ENCODE measurements at places on chromosomes 3 and 15. TPM values are rescaled to one million over a fixed set of nuclear protein-coding genes. Genes with fewer than 3 reads are reported as not detected.

Gene COL8A1
- 88.7 TPM for total RNA-seq

GRCh38 chr3:147989344-147989743 lies 580.2 kb downstream of the ZIC1 start:
- no peaks in the 10 kb centered on the region for H3K27me3 ChIP-seq
- peaks cover 5% of the 10 kb centered on the region for H3K4me1 ChIP-seq
- H3K27ac ChIP-seq = no peak overlapping the region
- DNase-seq = no peak

Gene ATP13A5
- not detected for total RNA-seq

GRCh38 chr15:80942746-80943565 lies 46.7 kb downstream of the MESD start:
- H3K4me3 ChIP-seq = no peak overlapping the region
- peaks cover 22% of the 10 kb centered on the region for H3K36me3 ChIP-seq
- H3K27me3 ChIP-seq = peaks cover 7% of the 10 kb centered on the region
- no peak for DNase-seq
- H3K4me1 ChIP-seq = no peaks in the 10 kb centered on the region

Gene TMC3
- not detected for total RNA-seq

DNA sequence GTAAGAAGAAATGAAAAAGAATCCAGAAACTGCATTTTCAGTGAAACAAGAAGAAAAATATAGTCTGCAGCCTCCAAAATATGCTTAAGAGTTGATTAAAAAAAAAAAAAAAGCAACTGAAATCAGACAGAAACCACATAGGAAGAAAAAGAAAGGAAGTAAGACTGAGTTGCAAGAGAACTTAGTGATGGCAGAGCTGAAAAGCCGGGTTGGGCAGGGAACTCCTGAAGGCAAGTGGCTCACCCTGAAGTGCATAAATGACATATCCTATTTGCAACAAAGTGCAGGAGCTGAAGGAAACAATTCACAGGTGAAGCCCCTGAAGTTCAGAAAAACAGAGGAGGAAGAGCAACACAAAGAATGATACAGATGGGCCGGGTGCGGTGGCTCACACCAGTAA lies 108.8 kb upstream of the SLC25A36 start:
- no peak overlapping the region for H3K4me3 ChIP-seq
- peaks cover 2% of the 10 kb centered on the region for H3K27me3 ChIP-seq
- H3K36me3 ChIP-seq = no peaks in the 10 kb centered on the region

Gene GALNT15
- total RNA-seq = 5.5 TPM

DNA sequence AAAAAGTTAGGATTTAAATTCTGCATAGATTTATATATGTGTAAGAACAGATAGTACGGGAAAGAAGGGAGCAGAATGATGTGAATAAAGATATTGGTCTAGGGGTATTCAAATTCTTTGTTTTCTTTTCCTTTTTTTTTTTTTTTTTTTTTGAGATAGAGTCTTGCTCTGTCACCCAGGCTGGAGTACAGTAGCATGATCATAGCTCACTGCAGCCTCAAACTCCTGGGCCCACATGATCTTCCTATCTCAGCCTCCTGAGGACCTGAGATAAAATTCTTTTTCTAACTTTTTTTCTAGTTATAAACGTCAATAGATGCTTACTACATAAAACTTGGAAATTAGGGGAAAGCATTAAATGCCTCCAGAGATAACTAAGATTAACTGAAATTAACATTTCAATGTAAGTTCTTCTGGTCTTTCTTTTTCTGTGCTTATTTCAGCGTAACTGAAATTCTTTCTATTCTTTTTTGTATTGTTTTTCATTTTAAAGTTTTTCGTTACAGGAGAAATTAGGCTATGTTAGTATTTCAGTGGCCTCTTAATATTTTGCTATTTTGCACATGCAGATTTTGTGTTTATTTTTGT lies 29.2 kb downstream of the UBE2Q2 start:
- H3K27ac ChIP-seq = no peak overlapping the region
- H3K27me3 ChIP-seq = no peaks in the 10 kb centered on the region
- no peak overlapping the region for H3K4me3 ChIP-seq
- no peak for DNase-seq

GRCh38 chr3:13705702-13706280 lies 156.9 kb downstream of the FBLN2 start:
- no peak overlapping the region for H3K27ac ChIP-seq
- H3K4me3 ChIP-seq = no peak overlapping the region
- no peaks in the 10 kb centered on the region for H3K4me1 ChIP-seq
- peaks cover 8% of the 10 kb centered on the region for H3K27me3 ChIP-seq
- no peaks in the 10 kb centered on the region for H3K36me3 ChIP-seq

GRCh38 chr3:3151513-3151912 lies 24.8 kb downstream of the TRNT1 start:
- no peak for DNase-seq
- H3K27ac ChIP-seq = no peak overlapping the region
- H3K4me3 ChIP-seq = no peak overlapping the region
- H3K36me3 ChIP-seq = peaks cover 32% of the 10 kb centered on the region

Gene SNTN
- not detected for total RNA-seq

DNA sequence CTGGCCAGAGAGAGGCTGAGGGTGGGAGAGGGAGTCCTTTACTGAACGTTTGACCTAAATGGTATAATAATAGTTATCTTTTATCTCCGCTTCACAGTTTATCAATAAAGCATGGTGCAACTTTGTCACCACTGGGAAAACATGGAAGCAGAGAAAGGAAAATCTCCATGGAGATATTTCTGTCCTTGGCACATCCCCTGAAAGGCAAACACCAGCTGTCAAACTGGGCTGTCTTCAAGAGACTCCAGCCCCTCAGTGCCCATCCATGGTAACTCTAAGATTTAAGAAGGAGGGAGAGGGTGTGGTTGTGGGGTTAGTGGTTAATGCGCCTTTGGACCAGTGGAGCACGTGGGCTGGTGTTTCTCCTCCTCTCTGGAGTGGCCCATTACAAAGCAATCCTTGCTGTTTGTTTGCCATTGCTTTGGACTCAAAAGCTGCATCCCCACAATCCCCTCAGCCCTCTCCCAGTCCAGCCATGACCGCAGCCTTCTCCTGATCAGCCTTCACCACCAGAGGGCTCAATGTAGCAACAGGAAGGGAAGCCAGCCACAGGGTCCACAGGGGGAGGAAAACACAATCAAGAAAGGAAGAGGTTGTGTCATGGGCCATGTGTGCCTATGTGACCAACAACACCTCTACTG lies 38.2 kb upstream of the FAM174B start:
- no peak for DNase-seq
- peaks cover 11% of the 10 kb centered on the region for H3K36me3 ChIP-seq
- H3K27me3 ChIP-seq = peaks cover 3% of the 10 kb centered on the region

Gene GOLGA8S
- total RNA-seq = 0.06 TPM

DNA sequence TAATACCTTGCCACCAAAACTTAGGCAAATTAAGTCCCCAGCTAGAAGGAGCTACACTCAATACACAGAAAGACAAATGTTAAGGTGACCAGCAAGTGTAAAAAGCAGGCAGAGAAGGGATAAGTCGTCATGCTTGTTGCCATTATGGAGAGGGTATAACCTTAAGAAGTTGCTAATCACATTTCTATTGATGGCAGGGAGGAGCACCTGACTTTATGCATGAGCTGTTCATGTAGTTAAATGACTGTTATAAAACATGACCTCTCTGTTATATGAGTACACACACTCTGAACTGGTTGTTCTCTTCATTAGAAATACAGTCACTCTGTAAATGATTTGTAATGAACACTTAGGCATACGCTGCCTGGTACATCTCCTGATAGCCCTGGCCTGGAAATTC lies 6.6 kb upstream of the CCNL1 start:
- peaks cover 5% of the 10 kb centered on the region for H3K27me3 ChIP-seq
- no peak overlapping the region for H3K27ac ChIP-seq
- peaks cover 15% of the 10 kb centered on the region for H3K4me1 ChIP-seq

Gene TM4SF4
- 0.11 TPM for total RNA-seq

DNA sequence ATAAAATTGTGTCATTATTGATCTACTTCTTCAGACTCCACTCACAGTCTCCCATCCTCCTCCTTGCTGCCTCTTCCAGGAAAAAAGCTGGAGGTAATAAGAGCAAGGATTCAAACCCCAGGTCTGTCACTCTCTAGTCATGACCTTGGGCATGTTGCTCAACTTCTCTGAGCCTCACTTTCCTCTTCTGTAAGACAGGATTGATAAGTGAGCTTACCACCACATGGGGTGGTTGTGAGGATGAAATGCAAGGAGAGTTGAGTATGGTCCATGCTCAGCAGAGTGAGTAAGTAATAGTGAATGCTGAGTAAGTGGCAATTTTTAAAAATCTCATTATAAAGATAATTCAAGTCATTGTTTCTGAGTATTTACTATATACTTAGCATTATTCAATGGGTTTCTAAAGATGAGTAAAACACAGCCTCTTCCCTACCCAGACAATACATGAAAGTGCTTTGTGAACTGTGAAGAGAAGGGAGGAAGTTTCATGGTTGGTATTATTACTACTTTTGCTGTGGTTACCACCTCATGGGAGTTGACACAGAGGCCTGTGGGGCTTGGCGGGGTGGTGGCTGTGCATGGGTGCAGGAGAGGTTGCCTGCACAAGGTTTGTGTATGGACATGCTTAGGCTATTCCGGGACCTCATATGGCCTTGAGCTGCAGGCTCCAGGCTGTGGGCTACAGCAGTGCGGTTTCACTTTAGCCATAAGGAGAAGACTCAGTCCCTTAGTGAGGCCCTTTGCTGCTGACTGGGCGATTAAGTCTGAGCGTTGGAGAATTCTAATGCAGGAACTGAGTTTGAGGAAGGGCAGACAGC lies 30.0 kb downstream of the SLC6A11 start:
- DNase-seq = no peak
- H3K4me3 ChIP-seq = no peak overlapping the region
- H3K36me3 ChIP-seq = no peaks in the 10 kb centered on the region
- no peaks in the 10 kb centered on the region for H3K4me1 ChIP-seq
- H3K27ac ChIP-seq = no peak overlapping the region

Gene GP5
- total RNA-seq = not detected

Gene DPPA2
- not detected for total RNA-seq

- peak; percentile 10 for DNase-seq
- H3K4me3 ChIP-seq = no peak overlapping the region
- H3K36me3 ChIP-seq = no peaks in the 10 kb centered on the region
- no peak overlapping the region for H3K27ac ChIP-seq
- H3K4me1 ChIP-seq = peaks cover 8% of the 10 kb centered on the region
Observed at GRCh38 chr15:82768414-82769054, 37.3 kb downstream of the FSD2 start.

DNA sequence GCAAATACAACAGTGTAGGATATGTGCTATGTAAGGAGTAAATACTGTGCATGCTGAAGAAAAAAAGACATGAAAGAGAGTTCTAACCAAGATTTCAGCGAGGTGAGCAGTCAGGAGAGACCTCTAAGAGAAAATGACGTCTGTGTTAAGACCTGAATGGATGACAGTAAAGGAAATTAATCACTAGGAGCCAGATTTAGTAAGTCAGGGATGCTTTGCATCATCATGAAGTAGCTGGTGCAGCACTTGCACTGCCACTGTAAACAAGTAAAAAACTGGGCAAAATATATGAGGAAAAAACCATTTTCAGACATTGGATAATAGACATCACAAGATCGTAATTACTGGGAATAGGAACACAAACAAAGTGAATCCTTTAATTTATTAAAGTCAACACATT lies 32.6 kb downstream of the RTP4 start:
- no peaks in the 10 kb centered on the region for H3K27me3 ChIP-seq
- no peak overlapping the region for H3K27ac ChIP-seq
- H3K4me1 ChIP-seq = peaks cover 27% of the 10 kb centered on the region

DNA sequence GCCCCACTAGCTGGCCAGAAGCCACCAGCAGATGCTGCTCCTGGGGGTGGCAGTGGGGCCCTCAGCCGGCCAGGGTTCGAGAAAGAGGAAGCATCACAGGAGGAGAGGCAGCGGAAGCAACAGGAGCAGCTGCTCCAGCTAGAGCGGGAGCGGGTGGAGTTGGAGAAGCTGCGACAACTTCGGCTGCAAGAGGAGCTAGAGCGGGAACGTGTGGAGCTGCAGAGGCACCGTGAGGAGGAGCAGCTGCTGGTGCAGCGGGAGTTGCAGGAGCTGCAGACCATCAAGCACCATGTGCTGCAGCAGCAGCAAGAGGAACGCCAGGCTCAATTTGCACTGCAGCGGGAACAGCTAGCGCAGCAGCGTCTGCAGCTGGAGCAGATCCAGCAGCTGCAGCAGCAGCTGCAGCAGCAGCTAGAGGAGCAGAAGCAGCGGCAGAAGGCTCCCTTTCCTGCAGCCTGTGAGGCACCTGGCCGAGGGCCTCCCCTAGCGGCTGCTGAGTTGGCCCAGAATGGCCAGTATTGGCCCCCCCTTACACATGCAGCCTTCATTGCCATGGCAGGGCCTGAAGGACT lies 17.5 kb upstream of the APEH start:
- no peak overlapping the region for H3K4me3 ChIP-seq
- no peaks in the 10 kb centered on the region for H3K36me3 ChIP-seq
- peaks cover 35% of the 10 kb centered on the region for H3K27me3 ChIP-seq
- no peak overlapping the region for H3K27ac ChIP-seq

DNA sequence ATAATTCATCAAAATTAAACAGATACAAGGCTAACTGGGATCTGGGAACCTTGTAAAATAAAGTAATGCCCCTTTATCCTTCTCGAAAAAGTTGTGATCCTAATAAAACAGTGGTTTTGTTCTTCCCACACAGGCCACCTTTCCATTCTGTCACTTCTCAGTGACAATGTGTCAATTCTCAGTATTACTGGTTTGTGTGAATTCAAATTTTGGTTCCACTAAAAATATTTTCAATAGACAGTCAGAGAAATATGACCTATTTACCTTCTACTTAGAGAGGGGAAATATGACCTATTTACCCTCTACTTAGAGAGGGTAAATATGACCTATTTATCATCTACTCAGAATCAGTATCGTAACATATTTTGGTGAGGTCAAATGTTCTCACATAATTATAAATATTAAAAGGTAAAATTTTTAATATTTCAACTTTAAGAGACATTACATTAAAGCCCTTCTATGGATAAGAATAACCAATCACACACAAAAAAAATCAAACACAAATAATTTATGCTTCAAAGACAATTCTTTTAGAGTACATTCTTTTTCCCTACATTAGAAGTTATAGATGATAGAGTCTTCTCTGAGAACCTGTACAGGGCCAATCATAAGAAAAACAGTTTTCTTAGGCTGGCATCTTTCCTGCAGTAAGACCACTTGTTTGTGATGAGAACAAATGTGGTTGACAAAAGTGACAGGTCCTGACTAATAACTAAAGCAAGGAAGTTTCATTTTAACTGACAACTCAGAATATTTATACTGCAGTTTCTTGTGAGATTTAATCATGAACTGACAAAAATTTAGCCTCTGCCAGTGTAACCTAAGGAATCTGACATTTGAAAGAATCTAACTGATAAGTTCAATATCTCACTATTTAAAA lies 323.3 kb downstream of the DIPK2A start:
- H3K27me3 ChIP-seq = no peaks in the 10 kb centered on the region
- H3K36me3 ChIP-seq = no peaks in the 10 kb centered on the region
- H3K4me1 ChIP-seq = no peaks in the 10 kb centered on the region

DNA sequence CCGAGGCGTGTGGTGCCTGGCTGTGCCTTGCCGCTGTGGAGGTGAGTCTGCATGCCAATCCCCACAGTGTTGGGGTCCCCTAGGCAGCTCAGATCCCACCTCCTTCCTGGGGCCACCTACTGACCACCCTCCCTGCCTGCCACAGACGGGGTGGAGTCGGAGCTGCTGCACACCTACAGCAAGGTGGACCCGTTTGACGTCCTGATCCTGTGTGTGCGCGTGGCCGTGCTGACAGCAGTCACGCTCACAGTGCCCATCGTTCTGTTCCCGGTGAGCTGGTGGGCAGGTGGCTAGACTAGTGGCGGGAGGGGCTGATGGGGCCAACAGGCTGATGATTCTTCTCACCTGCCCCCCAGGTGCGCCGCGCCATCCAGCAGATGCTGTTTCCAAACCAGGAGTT lies 13.4 kb downstream of the SLC38A3 start:
- H3K27me3 ChIP-seq = peaks cover 19% of the 10 kb centered on the region
- no peaks in the 10 kb centered on the region for H3K36me3 ChIP-seq
- H3K27ac ChIP-seq = no peak overlapping the region
- no peaks in the 10 kb centered on the region for H3K4me1 ChIP-seq
- no peak for DNase-seq
- no peak overlapping the region for H3K4me3 ChIP-seq
